ENCODE measurements at places on chromosomes 7 and 10.

DNA sequence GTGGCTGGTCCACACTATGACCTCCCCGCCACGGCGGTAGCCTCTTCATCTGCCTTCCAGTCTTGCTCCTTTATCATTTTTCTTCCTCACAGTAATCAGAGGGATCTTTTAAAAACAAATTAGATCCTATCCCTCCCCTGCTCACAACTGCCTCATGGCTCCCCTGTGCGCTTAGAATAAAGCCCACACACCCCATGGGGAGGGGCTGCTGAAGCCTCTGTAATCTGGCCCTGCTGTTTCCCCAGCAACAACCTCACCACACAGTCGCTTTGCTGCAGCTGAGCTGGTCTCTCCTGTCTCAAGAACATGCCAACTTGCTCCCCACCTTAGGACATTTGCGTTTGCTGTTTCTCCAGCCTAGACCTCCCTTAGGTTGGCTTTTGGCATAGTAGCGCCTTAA lies 41.0 kb downstream of the SP8 start:
- DNase-seq, result no peak

GRCh38 chr10:72887043-72887442 lies 6.5 kb upstream of the OIT3 start:
- no peak for DNase-seq

DNA sequence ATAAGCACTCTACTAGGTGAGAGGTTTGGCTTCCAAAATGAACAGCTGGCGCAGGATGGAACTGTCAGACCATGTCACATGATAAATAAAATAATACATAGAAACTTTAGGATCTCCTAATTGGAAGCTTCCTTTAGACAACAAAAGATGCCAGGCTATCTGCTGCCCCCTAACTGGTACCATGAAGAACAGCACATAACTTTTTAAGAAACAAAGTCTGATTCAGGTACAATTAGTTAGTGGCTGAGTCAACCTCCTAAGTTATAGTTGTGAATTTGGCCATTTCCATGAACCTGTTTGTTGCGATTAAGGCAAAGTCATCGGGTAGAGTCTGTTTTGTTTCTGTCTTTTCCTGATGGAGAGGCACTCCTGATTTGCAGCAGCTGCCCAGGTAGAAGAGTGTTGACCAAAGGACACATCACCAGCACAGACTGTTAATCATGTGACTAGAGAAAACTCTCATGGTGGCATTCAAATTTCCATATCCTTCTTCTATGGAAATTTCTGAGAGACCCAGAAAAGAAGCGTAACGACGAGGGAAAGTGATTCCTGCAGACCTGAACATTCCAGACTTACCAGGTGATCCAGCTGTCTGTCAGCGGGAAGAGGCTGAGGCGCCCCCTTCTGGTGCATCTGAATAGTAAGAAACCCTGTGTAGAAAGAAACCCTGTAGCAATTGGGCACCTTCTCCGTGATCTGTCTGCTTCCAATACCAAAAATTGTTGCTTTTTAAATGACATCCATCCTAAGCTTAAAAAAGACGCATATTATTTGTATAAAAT lies 8.6 kb upstream of the INHBA start:
- DNase-seq, result no peak

DNA sequence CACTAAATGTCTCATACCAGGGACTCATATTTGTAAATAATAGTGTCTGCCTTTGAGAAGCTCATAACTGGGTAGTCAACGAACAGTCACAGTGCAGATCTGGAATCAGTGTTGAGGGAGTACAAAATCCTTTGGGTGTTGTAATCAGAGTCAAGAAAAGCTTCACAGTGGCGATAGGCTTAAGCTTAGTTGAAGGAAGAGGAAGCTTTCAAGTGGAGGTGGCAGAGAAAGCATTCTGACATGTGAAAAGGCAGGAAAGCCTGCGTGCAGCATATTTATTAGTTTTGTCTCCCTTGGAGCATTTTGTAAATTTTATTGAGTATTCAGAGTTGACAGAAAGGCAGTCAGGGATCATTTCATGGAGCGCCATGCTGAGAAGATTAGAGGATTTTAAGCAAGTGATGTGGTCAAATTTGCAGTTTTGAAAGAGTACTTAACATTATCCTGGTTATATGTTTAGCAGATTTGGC lies 104.9 kb downstream of the ADK start:
- no peak for DNase-seq

DNA sequence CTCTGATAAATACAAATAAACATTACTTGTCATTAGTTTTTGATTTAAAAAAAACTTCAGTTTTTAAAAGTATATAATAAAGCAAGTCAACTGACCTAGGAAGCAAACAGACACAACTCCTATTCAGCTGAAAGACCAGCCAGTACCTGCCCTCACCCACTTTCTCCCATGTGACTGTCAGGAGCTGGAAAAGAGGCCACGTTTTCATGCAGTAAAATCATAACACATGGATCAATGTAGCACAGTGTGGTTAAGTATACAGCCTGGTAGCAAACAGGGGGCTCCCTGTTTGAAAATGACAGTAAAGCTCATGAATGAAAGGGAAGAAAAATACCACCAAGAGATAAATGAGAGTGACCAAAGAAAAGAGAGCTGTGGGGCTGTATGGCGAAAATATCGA lies 21.6 kb downstream of the KIN start:
- DNase-seq, result no peak

DNA sequence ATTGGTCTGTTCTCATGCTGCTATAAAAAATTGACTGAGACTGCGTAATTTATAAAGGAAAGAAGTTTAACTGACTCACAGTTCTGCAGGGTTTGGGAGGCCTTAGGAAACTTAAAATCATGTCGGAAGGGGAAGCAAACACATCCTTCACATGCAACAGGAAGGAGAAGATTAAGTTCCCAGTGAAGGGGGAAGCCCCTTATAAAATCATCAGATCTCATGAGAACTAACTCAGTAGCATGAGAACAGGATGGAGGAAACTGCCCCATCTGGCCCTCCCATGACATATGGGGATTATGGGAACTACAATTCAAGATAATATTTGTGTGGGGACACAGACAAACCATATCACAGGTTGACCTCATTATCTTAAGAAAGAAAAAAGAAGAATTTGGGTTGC lies 134.5 kb downstream of the PPP1R3A start:
- no peak for DNase-seq

GRCh38 chr7:58087536-58088190 lies 637.7 kb downstream of the ZNF716 start:
- no peak for DNase-seq

DNA sequence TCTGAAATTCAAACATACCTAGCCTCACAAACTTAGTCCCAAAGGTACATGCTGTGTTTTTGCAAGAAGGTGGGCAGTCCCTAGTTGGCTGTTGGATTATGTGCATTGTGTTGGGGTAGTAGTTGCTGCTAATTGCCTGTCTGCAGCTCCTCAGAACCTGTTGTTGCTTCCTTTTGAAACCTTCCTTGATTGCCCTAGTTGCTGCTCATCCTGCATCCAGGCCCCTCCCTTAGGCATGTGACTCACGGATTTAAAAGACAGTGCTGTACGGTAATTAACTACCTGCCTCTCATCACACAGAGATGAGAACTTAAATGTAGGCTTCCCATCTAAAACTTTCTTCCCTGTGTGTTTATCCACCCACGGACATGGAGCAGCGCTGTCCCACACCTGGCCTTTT lies 67.7 kb downstream of the BMPR1A start:
- no peak for DNase-seq

DNA sequence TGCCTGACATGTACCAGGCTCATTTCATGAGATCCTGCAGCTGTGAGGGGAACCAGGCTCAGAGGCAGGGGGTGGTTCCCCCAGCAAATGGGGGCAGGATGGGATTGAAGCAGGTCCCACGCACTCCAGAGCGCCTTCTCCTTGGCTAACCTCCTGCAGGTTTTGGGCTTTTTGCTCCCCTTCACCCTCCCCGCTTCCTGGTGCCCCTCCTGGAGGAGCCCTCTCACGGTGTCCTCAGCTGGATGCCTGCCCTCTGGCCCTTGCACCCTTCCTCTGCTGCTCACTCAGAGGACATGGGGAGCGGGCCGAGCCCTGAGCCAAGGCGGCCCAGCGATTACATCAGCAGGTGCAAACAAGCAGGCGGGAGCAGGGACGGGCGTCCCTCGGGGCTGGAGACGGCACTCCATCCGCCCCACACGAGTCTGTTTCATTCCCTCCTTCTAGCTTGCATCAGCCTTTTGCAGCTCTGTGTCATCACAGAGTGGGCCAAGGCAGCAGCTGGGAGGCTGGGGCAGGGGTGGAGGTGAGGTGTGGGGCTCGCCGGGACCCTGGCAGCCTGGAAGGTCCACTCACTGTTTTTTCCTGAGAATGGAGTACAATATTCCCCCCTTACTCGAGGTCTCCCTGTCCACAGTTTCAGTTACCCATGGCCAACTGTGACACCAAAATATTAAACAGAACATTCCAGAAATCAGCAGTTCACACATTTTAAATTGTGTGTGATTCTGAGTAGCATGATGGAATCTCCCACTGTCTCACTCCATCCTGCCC lies 52.7 kb upstream of the SLC29A3 start:
- DNase-seq, result no peak

DNA sequence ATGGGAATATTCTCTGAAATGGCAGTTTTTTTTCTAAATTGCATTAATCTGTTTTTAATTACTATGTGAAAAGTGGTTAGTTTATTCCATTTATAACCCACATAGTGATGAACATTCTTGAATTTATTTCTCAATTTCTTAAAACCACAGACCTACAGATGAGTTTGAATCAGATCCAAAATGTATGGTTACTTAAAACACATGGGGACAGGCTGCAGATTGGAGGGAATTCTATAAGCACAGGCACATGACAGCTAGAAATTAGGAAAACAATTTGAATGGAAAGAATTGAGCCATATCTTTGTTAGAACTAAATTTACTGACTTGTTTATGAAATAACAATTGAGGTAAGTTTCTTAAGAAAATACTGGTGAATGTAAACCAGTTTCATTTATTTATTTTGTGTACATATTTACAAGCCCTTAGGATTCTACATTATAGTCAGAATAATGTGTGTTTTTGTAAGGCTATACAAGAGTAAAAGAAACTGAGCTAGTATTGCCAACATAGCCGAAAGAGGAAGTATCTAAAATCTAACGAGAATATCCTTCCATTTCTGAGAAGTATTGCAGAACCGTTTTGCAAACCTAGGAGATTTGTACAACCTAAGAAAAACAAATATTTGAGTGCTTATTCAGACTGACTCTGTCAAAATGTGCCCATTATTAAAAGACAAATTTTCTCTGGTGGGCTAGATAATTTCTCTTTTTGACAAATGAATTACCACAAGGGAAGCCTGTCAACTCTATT lies 434.3 kb upstream of the SEMA3D start:
- DNase-seq, result no peak

- no peak for DNase-seq
These were observed 303.9 kb upstream of the NRP1 start for GRCh38 chr10:33638374-33638773.

DNA sequence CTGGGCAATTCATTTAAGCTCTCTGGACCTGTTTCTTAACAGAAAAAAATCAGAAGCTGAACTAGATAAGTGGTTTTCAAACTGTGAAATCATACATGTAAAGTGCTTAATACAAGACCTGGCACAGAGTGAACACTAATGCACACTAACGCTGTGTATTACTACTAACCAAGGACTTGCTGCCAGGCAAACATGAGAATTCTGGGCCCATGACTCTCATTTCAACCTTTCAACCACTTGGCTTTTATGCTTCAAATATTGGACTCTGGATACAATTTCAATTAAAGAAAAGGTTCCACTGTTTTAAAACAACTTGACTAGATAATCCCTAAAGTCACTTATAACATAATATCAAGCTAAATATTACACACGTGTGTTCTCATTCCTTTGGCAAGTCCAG lies 73.4 kb downstream of the SRPK2 start:
- DNase-seq, result no peak

DNA sequence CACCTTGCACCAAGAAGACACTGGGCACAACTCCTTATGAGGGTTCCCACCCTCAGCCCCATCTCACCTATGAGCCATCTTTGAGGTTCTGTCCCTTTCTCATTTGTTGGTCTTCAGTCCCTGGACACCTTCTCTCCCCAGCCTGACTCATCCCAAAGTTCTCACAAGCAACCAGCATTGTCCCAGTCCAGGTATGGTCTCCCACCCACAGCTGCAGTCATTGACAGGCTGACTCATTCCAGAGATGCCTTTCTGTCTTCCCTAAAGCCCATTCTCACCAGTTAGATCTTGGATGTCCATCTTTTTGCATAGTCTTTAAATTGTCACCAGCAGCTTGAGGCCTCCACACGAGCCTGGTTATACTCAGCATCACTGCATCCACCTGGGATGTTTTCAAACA lies 26.7 kb upstream of the BMPR1A start:
- DNase-seq, result no peak

DNA sequence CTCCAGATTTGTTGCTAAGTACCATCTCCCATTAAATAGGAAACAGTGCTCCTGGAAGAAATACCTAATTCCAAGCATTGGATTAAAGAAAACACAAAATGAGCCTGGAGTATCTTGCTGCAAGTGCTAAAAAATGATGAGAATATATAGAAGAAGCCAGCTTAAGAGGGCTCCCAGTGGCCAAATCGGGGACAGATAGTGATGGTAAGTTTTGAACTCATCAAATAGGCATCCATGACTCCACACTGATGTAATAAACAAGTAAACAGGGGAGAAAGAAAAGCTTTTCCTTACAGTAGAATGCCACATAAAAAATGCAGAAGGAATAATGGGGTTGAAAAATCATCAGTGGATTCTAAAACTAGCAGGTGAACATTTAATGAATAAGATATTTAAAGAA lies 72.4 kb downstream of the CTTNBP2 start:
- DNase-seq, result no peak

GRCh38 chr10:31374146-31374696 lies 55.2 kb downstream of the ZEB1 start:
- DNase-seq, result no peak

DNA sequence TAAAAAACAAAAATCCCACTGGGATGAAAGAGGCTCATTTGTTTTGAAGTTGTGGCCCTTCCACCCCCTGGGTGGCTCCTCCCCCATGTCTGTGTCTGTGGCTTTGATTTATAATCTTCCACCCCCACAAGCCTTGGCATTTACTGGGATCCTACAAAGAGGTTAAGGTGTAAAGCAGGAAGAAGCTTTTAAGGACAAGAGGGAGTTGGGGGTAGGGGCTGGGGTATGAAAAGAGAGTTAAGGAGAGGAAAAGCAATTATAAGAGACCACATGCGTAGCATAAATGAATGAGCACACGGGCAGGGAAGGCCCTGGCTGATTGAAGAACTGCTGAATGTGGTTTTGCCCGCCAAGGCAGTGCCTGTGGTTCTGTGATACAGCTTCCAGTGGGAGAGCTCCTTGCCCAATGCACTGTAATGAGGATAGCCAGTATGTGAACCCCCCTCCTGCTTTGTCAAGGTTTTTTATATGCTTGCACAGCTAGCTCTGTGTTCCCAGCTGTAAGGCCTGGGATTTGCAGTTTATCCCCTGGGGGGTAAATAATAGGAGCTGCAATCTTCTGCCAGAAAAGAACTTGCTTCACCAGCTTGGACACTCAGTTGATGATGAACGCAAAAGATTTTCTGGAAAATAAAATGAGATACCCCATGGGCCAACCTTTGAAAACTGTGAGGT lies 34.7 kb upstream of the KMT2E start:
- DNase-seq, result no peak

DNA sequence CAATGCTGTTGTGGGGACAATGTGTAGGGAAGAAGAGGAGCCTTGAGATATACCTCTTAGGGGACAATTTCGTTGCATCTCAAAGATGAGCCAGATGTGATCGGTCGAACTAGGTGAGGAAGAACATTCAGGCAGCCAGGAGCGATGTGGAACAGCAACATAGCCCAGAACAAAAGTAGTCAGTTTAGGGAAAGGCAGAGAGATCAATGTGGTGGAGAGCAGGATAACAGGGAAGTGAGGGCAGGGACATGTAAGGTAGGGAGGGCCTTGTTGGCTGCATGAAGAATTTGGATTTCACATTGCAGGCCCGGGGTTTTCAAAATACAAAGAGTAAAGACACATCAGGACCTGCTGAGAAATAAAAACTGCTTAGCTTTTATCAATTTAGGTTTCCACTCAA lies 29.1 kb upstream of the MACC1 start:
- no peak for DNase-seq

Data from activated CD8-positive, alpha-beta memory T cell treated with anti-CD3 and anti-CD28 coated beads for 1 hour (primary cell).